PC-3 (cell line): ENCODE measurements at places on chromosomes 2 and 18.

GRCh38 chr2:177396703-177397460 lies 4.3 kb downstream of the AGPS start:
- DNase-seq, result peak; percentile 89
- no peaks in the 10 kb centered on the region for H3K36me3 ChIP-seq
- peak overlapping the region; percentile 54; the same call in 1 of the 2 replicates for H3K4me3 ChIP-seq
- peaks cover 67% of the 10 kb centered on the region for H3K4me1 ChIP-seq

DNA sequence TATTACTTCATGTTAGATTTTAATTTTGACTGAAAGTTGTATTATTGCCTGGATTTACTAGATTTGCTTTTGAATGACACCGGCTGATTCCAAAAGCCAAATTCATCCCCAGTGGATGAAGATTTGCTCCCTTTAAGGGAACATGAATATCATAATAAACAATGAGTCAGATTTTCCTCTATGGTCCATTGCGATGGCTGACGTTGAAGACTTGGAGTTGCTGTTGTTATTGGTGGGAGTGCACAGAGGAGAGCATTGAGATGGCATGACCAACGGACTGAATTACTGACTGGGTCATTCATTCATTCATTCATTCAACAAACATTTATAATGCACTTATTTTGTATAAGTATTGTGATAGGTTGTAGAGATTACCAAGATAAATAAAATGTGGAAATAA lies 33.4 kb upstream of the LYPD1 start:
- no peak for DNase-seq
- no peak overlapping the region for H3K27ac ChIP-seq
- H3K4me3 ChIP-seq, result no peak overlapping the region

GRCh38 chr2:1418566-1418965 lies 5.3 kb downstream of the TPO start:
- H3K27ac ChIP-seq, result no peak overlapping the region
- no peak for DNase-seq
- H3K4me1 ChIP-seq, result no peaks in the 10 kb centered on the region
- H3K4me3 ChIP-seq, result no peak overlapping the region

- peaks cover 40% of the 10 kb centered on the region for H3K4me1 ChIP-seq
- H3K27ac ChIP-seq, result peak overlapping the region; percentile 95
- H3K4me3 ChIP-seq, result peak overlapping the region; percentile 50
- H3K36me3 ChIP-seq, result no peaks in the 10 kb centered on the region
- H3K27me3 ChIP-seq, result no peaks in the 10 kb centered on the region
These were observed 487.4 kb upstream of the ZEB2 start for GRCh38 chr2:145007093-145007959.

DNA sequence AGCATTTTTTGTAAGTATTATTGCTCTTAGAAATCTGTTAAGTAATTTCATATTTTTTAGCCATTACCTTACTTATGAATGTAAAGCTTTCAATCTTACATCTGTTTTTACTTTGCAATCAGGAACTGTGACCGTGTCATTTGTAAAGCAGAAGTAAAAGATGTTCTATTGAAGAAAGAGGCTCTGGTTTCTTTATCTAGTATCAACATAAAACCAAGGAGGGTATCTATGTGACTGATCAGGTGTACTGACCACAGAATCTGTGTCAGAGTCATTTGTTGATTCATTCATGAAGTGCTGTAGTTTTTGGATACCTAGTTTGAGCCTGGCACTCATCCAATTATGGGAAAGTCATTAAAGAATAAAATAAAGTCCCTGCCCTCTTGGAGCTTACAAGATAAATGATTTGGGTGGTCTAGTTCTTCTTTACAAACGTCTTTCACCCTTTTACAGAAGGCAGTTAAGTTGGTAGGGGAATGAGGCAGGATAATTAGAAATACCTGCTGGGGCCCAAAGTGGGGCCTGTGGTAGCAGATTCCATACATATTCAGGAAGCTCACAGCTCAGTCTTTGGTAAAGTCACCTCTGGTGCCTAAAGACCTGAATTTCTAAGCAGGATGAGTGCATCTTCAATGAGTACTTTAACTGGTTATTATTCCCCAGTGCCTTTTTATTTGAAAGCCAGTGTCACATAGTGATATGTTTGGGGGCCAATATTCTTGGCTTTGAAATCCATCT lies 260.6 kb upstream of the NT5C1B start:
- no peaks in the 10 kb centered on the region for H3K27me3 ChIP-seq
- DNase-seq, result peak; percentile 7
- H3K27ac ChIP-seq, result no peak overlapping the region

DNA sequence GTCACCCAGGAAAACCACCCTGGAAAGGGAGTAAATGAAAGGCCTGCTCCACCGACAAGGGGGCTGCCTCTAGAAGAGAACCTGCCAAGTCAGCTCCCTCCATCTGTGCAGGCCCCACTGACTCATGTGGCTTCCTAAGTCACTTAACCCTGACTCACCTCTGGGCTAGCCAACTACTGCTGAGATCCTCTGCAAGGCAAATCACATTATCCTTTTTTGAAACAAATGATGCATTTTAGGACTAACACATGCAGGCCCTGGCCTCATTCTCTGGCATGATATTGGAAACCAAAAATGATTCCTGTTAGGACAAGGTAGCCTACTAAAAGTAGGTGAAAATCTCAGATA lies 474.6 kb downstream of the EPHA4 start:
- no peak overlapping the region for H3K4me3 ChIP-seq
- DNase-seq, result peak; percentile 80
- no peaks in the 10 kb centered on the region for H3K36me3 ChIP-seq
- H3K27ac ChIP-seq, result peak overlapping the region; percentile 18; the same call in 1 of the 2 replicates
- H3K27me3 ChIP-seq, result no peaks in the 10 kb centered on the region

- no peak for DNase-seq
- H3K4me1 ChIP-seq, result no peaks in the 10 kb centered on the region
- no peak overlapping the region for H3K4me3 ChIP-seq
- no peaks in the 10 kb centered on the region for H3K36me3 ChIP-seq
- H3K27ac ChIP-seq, result no peak overlapping the region
These were observed 44.1 kb upstream of the TTC39C start for GRCh38 chr18:23970161-23971096.

DNA sequence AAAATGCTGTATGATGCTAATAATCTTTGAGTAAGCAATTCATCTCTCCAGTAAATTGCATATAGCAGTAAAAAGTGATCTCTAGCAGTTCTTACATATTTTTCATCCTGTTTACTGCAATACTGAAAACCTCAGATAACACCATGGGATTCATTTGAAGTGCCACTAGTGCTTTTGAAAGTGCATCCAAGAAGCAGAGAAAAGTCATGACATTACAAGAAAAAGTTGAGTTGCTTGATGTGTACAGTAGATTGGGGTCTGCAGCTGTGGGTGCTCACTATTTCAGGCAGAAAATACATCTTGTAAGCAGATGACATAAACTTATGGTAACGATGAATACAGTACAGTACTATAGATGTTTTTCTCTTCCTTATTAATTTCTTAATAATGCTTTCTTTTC lies 1984.9 kb upstream of the LRRTM1 start:
- H3K27me3 ChIP-seq, result no peaks in the 10 kb centered on the region
- DNase-seq, result no peak
- no peaks in the 10 kb centered on the region for H3K36me3 ChIP-seq
- H3K4me3 ChIP-seq, result no peak overlapping the region
- no peak overlapping the region for H3K27ac ChIP-seq

- no peak overlapping the region for H3K27ac ChIP-seq
- no peak for DNase-seq
- H3K36me3 ChIP-seq, result no peaks in the 10 kb centered on the region
- no peak overlapping the region for H3K4me3 ChIP-seq
- no peaks in the 10 kb centered on the region for H3K27me3 ChIP-seq
These were observed 2.8 kb downstream of the INPP5D start for GRCh38 chr2:233062946-233063268.

DNA sequence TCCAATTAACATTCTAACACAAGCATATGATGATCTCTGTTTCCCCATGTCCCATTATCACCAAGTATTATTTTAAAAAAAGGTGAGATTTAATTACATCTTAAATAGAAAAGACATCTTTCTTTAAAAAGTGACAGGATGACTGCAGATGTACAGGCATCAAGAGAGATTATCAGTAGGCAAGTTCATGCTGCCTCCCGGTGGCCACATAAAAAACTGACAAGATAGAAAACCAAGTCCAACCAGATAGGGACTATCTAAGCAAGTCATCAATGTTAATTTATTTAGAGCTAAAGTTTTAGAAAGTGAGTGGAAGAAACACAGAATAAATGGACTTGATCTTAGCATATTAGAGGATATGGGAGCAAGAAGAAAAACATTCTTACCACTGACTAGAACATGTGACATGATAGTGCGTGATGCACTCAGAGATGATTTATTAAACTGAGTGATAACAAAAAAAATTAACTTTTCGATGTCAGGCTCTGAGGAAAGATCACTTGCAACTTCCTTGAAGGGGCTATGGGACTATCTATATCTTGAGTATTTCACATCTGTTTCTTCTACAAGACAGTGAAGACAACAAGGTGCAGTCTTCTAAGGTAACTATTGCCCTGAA lies 5.4 kb upstream of the TDRD15 start:
- no peak overlapping the region for H3K4me3 ChIP-seq
- H3K27me3 ChIP-seq, result no peaks in the 10 kb centered on the region
- peak; percentile 34 for DNase-seq
- H3K4me1 ChIP-seq, result no peaks in the 10 kb centered on the region

DNA sequence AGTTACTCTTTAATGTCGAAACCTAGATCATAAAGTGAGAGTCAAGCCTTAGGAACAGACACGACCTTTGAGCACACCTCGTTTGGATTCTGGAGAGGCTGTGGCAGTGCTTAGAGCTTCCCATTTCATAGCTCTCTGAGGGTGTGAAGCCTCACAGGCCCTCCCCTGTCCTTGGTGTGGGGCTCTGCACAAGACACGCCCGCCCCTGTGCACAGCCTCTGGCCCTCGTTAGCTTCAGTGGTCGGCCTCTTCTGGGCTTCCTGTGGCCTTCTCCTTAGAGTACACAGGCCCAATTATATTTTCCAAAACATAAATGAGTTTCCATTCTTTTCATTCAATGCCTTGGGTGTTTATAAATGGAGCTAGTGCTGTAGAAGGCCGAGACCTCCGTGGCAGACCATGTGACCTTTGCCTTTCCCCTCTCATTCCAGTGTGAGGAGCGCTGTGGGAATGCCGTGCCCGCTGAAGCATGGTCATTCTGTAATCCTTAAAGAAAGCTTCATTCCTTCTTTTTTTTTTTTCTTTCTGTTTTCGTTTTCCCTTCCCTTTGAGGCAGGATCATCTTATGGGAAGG lies 208.6 kb downstream of the DCDC2C start:
- no peak overlapping the region for H3K27ac ChIP-seq
- no peak overlapping the region for H3K4me3 ChIP-seq
- H3K27me3 ChIP-seq, result peaks cover 36% of the 10 kb centered on the region
- no peaks in the 10 kb centered on the region for H3K36me3 ChIP-seq

DNA sequence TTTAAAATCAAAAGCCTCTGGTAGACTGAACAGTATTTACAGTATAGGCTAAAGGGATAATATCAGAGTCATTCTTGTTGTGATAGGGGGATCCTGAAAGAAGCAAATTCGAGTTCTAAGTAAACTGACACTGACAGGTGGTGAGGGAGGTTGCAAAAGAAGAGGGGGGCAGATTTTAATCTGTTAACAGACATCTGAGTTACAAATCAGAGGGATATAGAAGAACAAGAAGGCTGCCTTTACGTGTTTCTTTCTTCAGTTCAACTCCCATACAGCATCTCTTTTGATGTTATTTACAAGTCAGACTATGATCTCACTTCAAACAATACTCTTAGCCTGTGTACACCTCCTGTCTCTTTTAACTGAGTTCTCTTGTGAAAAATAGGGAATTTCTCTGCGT lies 16.3 kb upstream of the ITGA4 start:
- no peak for DNase-seq
- H3K27me3 ChIP-seq, result no peaks in the 10 kb centered on the region
- H3K4me1 ChIP-seq, result no peaks in the 10 kb centered on the region

DNA sequence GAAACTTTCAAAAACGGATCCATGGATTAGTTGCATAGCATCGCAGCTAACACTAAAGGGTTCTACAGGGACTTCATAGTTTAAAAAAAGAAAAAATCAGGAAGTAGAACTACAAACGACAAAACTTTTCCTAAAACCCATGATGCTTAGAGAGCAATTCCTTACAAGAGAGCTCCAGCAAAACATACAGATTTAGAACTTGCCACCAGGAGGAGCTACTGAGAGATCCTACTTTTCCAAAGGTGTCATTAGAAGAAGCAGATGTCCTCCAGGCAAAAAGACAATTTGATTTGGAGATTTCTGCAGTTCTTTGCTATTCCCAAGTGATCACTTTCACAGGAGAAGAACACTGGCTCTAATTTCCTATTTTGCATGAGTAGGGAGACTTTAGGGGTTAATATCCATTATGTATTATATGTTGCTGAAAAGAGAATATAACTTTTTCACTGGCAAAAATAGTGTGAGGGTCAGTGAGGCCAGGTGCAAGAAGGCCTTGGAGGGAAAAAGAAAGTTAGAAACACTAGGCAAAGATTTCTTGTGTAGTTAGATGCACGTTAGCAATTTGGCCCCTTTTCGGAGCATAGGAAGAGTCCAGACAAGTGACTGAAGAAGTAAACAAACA lies 436.2 kb downstream of the SUCLG1 start:
- no peaks in the 10 kb centered on the region for H3K36me3 ChIP-seq
- no peak overlapping the region for H3K27ac ChIP-seq
- 0 out of 2 replicates have a peak, but pooled peaks cover 5% of the 10 kb centered on the region for H3K27me3 ChIP-seq
- H3K4me3 ChIP-seq, result no peak overlapping the region

DNA sequence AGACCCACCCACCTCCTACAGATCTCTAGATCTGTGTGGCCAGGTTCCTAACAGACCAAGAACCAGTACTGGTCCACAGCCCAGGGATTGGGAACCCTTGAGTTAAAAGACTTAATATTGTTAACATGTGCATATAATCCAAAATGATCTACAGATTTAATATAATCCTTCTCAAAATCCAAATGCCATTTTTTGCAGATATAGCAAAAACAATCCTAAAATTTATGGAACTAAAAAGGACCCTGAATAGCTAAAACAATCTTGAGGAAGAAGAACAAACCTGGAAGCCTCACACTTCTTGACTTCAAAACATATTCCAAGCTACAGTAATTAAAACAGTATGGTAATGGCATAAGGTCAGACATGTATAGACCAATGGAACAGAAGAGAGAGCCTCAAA lies 206.9 kb upstream of the SIX2 start:
- H3K4me3 ChIP-seq, result no peak overlapping the region
- H3K36me3 ChIP-seq, result no peaks in the 10 kb centered on the region
- no peaks in the 10 kb centered on the region for H3K27me3 ChIP-seq
- no peak overlapping the region for H3K27ac ChIP-seq
- DNase-seq, result no peak

GRCh38 chr18:10301831-10302483 lies 152.5 kb upstream of the APCDD1 start:
- H3K27ac ChIP-seq, result no peak overlapping the region
- DNase-seq, result no peak
- H3K4me3 ChIP-seq, result no peak overlapping the region
- H3K4me1 ChIP-seq, result no peaks in the 10 kb centered on the region
- H3K36me3 ChIP-seq, result no peaks in the 10 kb centered on the region

DNA sequence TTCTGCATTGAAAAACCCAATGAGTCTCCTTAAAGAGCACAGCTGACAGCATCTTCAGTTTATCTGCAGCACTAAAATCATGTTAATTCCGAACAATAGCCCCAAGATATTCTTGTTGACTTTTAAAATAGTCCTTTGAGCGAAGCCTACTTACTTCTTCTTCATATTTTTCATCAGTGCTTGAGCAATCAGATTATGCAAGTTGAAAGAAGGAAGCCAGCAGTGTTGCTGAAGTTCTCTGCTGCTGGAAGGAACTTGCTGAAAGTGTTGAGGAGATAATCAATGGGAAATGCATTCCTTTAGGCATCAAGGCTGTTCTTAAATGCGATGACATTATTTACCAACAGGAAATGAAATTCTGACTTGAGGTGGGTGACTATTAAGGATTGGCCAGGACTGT lies 105.9 kb upstream of the SNTG2 start:
- DNase-seq, result no peak
- H3K4me1 ChIP-seq, result no peaks in the 10 kb centered on the region
- peaks cover 55% of the 10 kb centered on the region for H3K27me3 ChIP-seq
- no peaks in the 10 kb centered on the region for H3K36me3 ChIP-seq
